ENCODE measurements at places on chromosomes 4 and X.

DNA sequence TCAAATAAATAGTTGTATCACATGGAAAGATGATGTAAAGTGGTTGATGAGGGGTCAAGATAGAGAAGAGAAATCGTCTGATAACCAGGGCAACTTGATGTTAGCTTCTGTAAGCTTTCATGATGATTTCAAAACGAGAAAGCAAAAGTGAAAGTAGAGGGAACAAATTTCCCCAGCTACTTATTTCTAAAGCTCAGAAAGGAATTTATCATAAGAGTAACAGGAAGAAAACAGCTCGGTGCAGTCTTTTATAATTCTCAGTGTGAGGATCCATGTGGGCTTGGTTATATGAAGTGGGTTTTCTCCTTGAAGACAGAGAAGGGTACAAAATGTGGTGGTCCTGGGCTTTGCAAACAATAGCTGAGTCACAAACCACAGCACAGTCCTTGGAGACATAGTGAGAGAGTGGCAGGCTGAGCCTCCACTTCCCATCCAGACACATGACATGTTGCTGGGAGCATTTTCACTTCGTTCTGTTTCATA lies 32.1 kb upstream of the GLRA2 start:
- no peak for DNase-seq

- DNase-seq, result no peak
Observed at GRCh38 chr4:25818371-25818871, 44.4 kb downstream of the SEL1L3 start.

- no peak for DNase-seq
Observed at GRCh38 chrX:136630881-136631280, 17.1 kb upstream of the CD40LG start.

DNA sequence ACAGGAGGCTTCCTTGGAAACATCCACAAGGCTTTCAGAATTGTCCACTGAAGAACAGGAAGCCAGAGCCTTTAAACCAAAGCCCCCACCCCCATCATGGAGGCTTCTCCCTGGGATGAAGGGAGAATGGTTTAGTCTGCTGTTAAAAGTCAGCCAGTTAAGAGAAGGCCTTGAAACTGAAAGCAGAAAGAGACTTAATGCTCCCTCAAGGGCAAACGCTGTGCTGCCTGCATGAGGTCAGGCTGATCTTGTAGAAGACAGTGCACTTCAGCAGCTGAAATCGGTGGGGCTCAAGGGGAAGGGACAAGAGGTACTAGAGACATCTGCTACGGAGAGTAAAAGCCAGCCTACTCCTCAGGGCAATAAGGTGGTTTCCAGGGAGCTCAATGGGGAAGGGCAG lies 69.0 kb downstream of the HPRT1 start:
- no peak for DNase-seq

- DNase-seq, result no peak
Observed at GRCh38 chr4:85482010-85482738, 7.2 kb downstream of the ARHGAP24 start.

DNA sequence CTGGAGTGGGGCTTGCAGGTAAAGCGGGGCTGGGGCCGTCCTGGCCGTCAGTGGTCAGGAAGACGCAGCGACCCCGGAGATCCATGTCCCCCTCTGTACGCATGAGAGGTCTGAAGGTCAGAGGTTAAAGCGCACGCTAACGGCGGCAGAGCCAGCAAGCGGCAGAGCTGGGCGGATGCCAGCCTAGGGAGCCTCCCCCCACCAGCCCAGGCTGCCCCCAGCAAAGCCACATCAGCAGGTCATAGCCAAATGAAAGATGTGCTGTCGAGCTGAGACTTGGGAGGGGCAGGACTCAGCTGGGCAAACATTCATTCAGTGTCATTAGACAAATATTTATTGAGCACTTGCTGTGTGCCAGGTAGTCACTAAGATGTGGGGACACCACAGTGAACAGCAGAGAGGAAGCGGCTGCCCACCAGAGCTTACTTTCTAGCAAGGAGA lies 593 bp upstream of the JAKMIP1 start:
- no peak for DNase-seq

DNA sequence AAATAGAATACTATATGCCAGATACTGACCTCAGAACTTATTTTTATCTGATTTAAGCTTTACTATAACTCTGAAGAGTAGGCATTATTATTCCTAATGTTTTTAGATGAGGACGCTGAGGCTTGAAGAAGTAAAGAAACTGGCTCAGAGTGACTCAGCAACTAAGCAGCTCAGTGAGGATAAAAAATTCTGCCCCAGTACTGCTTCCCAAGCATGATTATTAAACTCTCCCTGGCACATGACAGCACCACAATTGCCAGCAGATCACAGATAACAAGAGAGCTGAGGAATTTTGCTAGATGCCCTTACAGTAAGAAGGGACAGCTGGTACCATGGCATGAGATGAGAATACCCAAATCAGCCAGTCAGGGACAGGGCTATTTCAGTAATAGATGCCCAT lies 219.4 kb downstream of the NKX6-1 start:
- no peak for DNase-seq

DNA sequence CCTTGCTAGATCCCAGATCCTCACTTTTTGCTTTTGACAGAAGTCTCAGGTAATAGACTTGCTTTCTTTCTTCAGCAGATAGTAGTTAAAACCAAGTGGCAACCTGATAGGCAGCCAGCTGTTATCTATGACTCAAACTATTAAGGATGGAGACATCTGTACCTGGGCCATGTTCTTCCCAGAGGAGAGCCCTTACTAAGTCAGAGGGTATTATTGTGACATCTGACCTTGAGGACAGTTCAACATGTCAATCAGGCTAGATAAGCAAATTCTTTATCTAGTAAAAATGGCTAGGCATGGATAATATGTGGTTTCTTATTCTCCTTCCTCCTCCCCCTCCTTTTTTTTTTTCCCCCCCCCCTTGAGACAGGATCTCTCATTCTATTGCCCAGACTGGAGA lies 39.2 kb downstream of the TRIM2 start:
- DNase-seq, result no peak

GRCh38 chrX:68644861-68645260 lies 2.6 kb upstream of the STARD8 start:
- no peak for DNase-seq

GRCh38 chr4:13616597-13616996 lies 10.9 kb downstream of the BOD1L1 start:
- DNase-seq, result no peak

DNA sequence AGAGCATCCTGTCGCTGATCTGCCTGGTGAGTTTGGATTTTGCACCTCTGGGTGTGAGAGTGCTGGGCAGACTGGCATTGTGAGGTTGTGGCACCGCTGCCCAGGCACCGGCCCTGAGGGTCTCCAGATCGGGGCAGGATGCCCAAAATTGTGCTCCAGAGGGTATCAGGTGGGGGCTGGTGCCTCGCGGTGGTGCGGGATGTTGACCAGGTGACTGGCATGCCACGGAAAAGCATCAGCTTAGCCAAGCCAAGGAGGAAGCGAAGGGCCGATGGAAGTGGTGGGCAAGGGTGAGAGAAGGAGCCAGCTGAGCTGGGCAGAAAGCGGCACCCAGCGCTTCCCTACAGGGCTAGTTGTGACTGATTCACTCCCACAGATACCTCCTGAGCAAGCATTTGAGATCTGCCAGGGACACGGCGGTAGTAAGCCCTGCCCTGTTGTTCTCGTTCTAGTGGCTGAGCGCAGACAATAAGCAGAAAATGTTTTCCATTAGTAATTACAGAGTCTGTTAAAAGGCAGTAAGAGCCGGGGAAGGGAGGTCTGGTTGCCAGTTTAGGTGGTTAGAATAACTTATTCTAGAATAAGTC lies 809 bp downstream of the ZFP92 start:
- no peak for DNase-seq

Measured in activated CD4-positive, alpha-beta T cell treated with anti-CD3 and anti-CD28 coated beads for 24 hours (primary cell).